ENCODE measurements at places on chromosomes 5 and 9.

- no peak for DNase-seq
Observed at GRCh38 chr9:131743501-131743900, 3.6 kb upstream of the RAPGEF1 start.

DNA sequence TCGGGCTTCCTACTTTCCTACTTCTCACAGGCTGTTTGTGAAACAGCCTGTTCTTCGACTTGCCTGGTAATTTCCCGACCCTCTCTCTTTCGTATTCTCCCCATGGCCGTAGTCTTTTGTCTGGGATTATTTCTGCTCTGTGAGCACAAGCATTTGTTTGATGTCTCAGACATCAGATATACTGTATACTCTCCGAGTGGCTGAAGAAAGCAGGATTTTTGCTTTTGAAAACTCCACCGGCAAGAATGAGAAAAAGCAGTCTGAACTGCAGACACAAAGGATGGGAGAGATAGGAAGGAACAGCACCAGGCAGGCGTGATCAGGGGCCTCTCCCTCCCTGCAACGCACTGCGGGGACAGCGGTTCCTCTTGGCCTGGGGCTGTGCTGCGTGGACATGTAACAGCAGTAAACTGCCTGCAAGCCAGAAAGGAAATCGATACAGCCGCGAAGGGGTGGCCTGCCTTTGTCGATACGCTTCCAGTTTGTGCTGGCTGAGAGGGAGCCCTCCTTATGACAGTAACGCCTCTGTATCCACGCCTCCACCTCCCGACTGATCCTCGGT lies 313.9 kb upstream of the TLE4 start:
- no peak for DNase-seq

DNA sequence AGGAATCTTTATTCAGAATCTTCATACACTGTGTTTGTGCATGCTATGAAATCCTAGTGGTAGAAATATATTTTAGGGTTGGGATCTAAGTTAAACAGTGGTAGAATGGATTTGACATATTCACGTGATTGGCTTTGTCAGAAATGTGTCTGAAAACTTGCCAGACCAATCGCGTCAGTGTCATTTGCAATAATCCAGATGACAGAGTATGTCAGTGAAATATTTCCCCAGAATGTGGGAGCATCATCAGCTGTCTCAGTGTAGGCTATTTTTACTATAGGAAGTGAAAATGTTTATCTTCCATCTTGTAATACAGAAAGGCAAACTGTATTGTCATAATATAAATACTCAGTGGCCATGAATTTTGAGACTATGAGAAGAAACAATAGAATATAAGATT lies 220.6 kb upstream of the EDIL3 start:
- no peak for DNase-seq

DNA sequence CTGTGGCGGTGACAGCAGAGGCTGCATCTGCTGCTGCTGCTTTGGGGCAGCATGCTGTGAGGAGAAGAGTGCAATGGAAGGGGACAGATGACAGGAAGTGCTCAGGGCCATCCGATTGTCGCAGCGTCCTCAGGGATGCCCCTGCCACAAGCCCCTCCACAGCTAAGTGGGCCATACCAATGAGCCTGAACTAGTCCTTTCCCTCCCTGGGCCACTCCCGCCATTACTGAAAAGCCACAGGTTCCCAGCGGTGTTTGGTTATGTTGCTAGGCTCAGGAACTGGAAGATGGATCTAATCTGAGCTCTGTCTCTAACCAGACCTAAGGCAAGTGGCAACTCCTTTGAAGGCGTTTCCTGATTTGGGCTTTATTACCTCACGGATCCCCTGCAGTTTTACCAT lies 109.2 kb downstream of the GAPVD1 start:
- no peak for DNase-seq

GRCh38 chr9:37511016-37512010 lies 25.6 kb downstream of the POLR1E start:
- no peak for DNase-seq

DNA sequence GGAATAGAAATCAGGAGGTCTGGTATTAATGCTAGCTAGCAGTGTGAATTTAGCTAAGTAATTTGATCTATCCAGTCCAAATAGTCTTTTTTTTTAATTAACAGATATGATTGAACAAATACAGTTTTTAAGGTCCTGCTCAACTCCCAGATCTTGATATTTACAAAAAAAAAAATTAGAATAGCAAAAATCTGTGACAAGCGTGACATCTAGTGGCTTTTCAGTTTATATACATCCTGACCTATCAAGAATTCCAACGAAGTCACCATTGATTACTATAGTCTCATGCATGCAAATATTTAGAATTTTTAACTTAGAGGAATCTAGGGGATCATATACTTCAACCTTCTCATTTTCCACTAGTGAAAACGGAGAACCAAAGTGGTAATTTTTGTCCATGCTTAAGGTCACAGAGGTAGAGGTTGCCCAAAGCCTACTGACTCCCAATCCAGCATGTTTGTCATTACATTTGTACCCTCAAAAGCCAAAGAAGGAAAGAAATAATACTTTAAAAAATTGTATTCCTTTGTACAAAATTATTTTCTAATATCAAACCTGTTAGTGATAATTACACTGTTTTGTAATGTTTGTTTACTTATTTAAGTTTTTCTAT lies 17.6 kb upstream of the TARS1 start:
- no peak for DNase-seq

- DNase-seq: no peak
Observed at GRCh38 chr5:148385094-148385493, 1.3 kb downstream of the FBXO38 start.

- no peak for DNase-seq
Observed at GRCh38 chr5:43711496-43711895, 108.5 kb downstream of the NNT start.

- DNase-seq: no peak
Observed at GRCh38 chr9:86337469-86338108, 16.6 kb downstream of the TUT7 start.

DNA sequence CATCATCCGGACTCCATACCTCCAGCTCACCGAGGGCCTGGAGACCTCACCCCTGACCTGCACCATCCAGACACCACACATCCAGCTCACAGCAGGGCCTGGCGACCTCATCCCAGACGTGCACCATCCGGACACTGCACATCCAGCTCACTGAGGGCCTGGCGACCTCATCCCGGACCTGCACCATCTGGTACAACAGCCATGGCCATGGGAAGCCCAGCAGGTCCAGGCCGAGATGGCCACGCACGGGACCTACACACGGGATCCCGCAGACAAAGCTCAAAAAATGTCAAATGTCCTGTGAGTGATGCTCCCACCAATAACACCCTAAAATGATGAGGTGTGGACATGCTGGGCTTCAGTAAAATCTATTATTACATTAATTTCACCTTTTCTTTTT lies 9.7 kb downstream of the TERT start:
- no peak for DNase-seq

DNA sequence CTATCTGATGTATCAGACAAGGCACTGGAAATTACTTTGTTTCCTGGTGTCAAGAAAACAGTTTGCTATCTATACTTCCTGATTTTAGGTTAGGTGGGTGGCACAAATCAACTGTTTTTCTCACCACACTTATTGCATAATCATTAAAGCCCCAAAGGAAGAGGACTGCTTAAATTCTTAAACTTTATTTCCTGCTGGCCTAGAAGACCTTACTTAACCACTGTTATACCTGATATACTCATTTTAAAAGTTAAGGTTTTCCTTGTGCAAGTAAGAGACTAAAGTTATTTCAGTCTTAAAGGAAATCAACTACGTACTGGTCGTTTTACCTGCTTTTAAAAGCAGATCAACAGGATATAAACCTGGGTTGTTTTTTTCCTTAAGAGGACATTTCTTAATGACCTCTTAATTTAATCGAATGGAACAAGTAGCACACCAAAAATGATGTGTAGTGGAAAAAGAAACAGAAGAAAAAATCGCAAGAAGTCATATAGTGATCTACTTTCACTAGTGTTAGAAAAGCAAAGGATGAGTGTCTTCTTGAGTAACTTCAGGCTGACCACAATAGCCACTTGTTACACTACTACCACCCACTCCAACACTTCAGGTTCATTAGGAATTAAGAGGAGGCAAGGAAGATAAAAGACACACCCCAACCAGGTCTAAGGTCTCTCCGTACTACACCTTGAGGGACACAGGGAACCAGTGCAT lies 974 bp downstream of the CLINT1 start:
- no peak for DNase-seq

- DNase-seq: no peak
Observed at GRCh38 chr5:179357031-179357430, 11.8 kb upstream of the ADAMTS2 start.

DNA sequence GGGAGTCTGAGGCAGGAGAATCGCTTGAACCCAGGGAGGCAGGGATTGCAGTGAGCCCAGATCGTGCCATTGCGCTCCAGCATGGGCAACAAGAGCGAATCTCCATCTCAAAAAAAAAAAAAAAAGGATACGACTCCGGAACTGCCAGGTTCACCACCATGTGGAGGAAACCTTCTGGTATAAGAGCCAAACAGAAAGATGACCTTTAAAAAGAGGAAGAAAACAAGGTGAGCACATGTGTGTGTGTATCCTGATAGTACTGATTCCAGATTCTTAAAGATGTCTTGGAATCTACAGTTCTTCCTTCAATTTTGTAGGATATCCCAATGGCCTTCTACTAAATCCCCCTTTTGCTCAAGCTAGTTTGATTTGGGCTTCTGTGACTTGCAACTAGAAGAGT lies 33.7 kb downstream of the FBXO10 start:
- no peak for DNase-seq

DNA sequence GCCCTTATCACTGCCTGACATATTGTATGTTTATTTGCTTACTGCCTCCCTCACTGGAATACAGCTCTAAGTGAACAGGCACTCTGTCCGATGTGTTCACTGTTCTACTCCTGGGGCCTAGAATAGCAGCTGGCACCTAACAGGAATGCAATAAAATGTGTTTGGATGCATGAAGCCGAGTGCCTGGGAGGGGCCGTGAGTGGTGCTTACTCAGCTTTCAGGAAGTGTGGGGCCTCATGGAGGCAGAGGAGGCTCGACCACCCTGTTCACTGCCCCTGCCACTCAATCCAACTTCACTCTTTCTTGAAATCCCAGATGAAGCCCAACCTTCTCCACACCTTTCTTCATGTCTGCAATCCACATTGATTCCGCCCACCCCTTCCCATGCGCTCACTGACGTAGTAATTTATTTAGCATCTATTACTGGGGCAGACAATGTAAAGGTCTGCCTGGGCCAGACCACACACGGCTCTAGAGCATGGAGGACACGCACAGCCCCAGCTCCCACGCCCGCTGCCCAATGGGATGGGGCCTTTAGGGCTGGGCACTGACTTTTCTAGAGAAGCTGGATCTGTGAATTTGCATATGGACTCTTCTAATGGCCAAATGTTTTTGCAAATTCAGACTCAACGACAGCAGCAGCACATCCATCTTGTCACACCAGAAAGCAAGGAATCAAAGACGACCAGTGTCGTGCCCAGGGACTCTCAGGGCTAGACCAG lies 21.3 kb downstream of the TBC1D9B start:
- no peak for DNase-seq

GRCh38 chr5:117999939-118000549 lies 988.3 kb downstream of the DTWD2 start:
- no peak for DNase-seq

DNA sequence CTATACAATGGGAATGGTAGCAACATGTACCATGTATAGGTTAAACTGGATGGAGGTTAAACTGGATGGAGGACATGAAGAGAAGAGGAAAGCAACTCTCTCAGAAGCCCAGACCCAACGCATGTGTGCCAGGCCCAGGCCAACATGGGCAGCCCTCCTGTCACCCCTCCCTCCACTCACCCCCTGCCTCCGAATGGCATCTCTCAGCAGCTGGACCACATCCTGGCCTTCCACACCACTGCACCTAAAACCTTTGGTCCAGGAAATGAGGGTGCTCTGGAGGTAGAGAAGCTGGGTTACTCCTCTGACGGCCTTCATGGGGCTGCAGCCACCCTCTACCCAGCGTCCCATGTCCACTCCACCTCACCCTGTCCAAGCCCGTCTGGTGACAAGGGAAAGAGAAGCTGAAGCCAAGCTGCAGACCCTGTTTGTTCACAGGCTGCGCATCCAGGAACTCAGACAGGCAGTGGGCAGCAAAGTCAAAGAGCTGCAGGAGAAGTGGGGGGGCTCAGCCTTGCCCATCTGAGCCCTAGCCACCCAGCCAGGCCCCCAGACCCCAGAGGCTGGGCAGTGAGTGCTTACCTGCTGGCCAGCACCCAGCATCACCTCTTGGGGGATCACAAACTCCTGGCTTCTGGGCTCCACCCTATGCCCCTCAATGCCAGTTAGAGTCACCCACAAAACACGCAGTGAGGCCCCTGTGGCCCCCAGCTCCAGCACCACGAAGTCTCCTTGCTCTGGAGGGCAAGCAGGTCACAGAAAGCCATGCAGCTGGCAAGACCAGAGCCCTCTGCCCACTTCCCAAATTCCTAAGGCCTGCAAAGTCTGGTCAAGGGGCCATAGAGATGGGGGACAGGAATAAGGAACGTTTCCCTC lies 8.5 kb downstream of the HK3 start:
- DNase-seq: no peak

DNA sequence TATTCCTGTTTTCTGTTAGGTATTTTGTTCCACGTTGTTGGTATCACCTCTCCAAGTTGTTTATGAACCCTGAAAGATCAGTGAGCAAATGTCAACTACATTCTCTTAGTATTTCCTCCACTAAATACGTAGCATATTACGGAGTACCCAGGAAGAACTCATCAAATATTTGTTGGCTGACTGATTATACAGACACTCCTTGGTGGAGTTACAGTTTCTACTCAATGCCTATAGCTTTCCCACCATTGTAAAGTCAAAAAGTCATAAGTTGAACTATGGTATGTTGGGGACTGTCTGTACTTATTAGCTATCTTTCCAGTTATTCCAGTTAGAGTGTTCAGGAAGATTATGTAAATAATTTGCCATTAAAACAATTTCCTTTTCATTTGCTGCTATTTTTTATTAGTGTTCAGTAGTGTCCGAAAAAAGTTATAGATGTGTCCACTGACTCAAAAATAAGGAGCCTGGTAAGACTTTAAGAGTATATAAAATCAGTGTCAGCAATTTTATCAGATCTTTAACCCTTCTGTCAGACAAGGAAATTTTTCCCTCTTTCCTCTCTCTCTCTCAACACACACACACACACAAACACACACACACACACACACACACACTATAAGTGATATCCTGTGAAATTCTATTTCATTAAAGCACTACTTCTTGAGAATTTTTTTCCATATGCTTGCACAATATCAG lies 6.8 kb upstream of the APBA1 start:
- DNase-seq: no peak

All from effector memory CD4-positive, alpha-beta T cell (primary cell).